ENCODE measurements at places on chromosomes 16 and 17.

DNA sequence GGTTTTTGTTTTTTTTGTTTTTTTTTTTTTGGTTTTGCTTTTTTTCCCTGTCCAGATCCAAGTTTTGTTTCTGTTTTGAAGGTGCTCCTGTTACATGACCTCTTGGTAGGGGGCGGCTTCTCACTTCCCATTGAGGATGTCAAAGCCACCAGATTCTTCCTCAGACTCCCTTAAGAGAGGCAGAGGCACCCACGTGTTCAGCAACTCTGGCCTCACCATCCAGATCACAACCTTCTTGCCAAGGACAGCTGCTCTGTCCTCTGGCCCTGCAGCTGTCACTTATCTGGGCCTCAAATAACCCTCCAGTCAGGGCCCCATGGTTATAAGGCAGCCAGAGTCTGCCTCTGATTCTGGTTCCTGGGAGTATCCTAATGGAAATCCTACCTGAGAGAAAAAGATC, 208.5 kb downstream of the STX8 start:
- DNase-seq: no peak

GRCh38 chr17:1126801-1127550, 52.8 kb downstream of the ABR start:
- no peak for DNase-seq

DNA sequence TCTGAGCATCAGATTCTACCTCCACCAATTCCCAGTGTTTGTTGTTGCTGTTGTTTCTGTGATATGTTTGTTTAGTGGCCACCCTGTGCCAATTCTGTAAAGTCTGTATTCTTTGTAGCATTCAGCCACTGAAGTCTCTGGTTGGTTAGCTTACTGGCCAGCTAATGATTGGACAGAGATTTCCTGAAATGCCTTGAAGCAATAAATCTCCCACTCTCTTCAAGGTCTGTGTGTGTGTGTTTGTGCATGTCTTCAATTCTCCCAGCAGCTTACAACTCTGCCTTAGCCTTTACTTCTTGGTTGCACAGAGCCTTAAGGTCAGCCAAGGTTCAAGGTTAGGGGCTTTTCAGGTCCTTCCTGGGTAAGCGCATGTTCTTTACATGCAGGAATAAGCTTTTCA, 38.2 kb downstream of the PRPSAP2 start:
- DNase-seq: no peak

DNA sequence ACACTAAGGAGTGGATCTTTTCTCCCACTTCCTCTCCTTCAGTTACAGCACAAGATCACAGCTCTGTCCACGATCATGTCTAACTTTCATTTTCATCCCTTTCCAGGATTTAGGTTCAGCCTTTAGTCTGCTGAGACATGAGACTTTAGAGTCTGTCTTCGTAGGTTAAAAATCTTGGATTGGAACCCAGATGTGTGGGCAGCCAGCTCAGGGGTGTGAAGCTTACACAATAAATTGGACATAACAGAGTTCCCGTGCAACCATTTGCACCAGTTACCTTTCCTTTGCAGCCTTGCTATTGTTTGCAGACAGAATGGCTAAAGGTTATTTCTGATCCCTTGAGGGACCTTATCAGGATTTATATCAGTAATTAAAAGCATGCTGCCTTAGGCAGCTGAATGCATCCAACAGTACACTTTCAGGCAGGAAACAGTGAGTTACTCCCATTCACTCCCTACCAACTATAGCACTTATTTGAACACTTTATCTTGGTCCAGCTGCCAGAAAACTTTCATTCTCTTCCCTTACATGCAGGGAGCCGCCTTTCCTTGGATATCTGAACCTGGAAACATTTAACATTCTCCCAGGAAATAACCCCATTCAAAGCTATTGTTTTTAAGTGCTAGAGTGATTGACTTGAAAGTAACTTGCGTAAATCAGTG, 87.3 kb downstream of the TMEM100 start:
- no peak for DNase-seq

DNA sequence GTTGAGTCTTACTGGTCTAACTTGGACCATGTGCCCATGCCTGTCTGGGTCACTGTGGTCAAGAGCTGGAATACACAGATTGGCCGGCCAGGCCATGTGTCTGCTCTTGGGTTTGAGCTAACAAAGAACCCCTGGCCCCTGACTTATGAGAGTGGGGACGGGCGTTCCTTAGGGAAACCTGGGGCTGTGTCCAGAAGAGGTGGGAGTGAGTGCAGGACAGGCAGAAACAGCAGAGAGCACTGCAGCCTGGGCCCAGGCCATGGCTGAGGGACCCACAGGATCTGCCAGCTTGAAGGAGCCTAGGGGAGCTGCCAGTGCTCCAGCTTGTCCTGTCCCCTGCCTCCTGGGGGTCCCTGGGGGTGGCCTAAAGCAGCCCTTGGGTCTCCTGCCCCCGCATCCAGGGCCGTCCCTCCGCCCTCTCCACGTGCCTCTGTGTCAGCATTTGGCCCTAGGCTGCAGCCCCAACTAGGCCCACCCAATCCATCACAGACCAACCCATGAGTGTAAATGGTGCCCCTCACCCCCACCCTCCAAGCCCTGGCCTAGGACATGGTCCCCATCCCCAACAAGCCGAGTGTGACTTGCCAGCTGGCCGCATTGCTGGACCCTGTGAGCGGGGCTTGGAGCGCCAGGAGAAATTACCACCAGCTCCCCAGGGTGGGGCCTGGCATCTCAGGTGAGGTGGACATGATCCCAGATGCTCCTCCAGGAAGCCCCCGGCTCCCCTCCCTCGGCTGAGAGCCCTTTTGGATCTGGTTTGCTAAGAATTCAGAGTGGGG, 12.5 kb upstream of the DRC7 start:
- DNase-seq: no peak

GRCh38 chr17:4205917-4206316, 57.9 kb downstream of the ANKFY1 start:
- DNase-seq: no peak

- no peak for DNase-seq
Measured at GRCh38 chr16:89581045-89581695, 5.6 kb downstream of the CPNE7 start.

DNA sequence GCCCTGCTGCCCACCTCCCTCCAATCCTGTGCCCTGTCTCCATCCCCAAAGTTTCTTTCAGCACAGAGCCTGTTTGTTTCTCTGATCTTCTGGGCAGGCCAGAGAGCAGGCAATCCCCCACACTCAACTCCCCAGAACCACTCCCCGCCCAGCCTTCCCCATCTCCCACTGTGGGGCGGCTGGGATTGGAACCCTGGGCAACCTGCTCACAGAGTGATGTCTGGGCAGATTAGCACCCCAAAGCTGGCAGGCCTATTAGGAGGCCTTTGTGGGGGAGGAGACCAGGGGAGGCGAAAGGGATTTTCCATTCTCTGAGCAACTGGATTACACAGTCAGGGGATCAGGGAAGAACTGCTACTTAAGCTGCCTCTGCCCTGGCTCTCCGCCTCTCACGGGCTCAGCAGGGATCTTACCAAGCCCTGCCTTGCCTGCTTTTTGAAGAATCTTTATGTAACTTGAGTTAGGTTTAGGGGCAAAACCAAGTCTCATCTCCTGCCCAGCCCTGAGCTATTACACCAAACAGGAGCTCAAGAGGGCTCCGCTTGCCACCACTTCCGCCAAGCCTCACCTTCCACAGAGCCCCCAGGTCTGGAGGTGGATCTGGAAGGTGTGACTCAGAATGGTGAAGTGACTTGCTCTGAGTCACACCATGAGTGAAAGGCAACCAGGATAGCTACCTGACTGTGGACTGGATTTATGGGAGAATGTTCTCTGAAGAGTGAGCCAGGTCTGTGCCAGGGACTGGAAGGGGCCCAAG, 16.0 kb upstream of the LHX1 start:
- no peak for DNase-seq

- DNase-seq: no peak
Measured at GRCh38 chr16:1930338-1930720, 12.1 kb upstream of the HS3ST6 start.

GRCh38 chr16:67480833-67481560, at the start of gene ATP6V0D1:
Gene ATP6V0D1 (minus strand): TSS chr16:67481157. CDS start chr16:67481086, 71 bp downstream.
- peak; percentile 97 for DNase-seq

Measured in naive thymus-derived CD8-positive, alpha-beta T cell (primary cell).